Astrocyte of the hippocampus (primary cell): ENCODE measurements at places on chromosomes 12 and 14.
A peak's percentile ranks its signal among the peaks of the same experiment; 100 is the strongest.

- DNase-seq: no peak
Measured at GRCh38 chr14:39069923-39070322, 33.1 kb downstream of the SEC23A start.

DNA sequence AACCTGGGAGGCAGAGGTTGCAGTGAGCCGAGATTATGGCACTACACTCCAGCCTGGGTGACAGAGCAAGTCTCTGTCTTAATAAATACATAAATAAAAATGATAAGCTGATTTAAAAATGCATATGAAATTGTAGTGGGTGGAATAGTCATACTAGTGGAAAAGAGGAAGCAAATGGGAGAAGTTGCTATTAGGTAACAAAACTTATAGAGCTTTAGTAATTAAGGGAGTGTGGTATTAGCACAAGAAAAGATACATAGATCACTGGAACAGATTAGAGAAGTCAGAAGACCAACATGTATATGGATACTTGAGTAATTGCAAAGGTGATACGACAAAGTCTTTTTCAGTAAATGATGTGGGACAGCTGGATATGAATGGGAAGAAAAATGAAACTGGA is 26.5 kb downstream of the TECPR2 start:
- no peak for DNase-seq

DNA sequence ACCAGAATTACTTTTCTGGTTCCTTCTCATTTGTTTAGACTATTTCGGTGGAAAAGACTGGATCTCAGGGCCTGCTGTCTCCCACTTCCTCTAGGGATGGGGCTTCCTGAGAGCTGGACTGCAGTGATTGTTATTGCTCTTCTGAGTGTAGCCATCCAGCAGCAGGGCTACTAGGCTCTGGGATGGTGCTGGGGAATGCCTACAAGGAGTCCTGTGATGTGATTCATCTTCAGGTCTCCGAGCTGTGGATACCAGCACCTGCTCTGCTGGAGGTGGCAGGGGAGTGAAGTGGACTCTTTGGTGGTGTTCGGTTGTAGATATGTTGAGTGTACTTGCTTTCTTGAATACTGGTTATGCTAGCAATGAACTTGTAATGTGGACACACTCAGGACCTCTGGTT is 42.7 kb downstream of the AEBP2 start:
- no peak for DNase-seq

GRCh38 chr14:99393059-99393655 is 87.5 kb downstream of the SETD3 start:
- DNase-seq: peak; percentile 27
